Testis (tissue), 5 donors: ENCODE measurements at places on chromosomes 12 and 14. TPM values are rescaled to one million over a fixed set of nuclear protein-coding genes. Genes with fewer than 3 reads are reported as not detected.

The RNASE3 gene
- polyA plus RNA-seq: 1.4 TPM

The GLIPR1L1 gene
- 95.5 TPM for polyA plus RNA-seq

The SMCO3 gene
- polyA plus RNA-seq: 0.20 TPM

The ING4 gene
- polyA plus RNA-seq: 48.1 TPM

The SLC10A1 gene
- polyA plus RNA-seq: 0.30 TPM

The RNFT2 gene
- 11.7 TPM for polyA plus RNA-seq

The PLCZ1 gene
- 62.8 TPM for polyA plus RNA-seq

The DCN gene
- 1,453 TPM for polyA plus RNA-seq

The TAS2R31 gene
- polyA plus RNA-seq: not detected

The GRIN2B gene
- polyA plus RNA-seq: 3.2 TPM

The CCDC177 gene
- 0.63 TPM for polyA plus RNA-seq

The COL2A1 gene
- 2.8 TPM for polyA plus RNA-seq

The SLC6A12 gene
- polyA plus RNA-seq: 6.4 TPM

The AKAP5 gene
- 0.29 TPM for polyA plus RNA-seq

The NPFF gene
- polyA plus RNA-seq: not detected

The LRR1 gene
- polyA plus RNA-seq: 85.7 TPM

The KRT6A gene
- 1.5 TPM for polyA plus RNA-seq

The NAV3 gene
- polyA plus RNA-seq: 6.4 TPM

The FLVCR2 gene
- polyA plus RNA-seq: 49.6 TPM

The FAM186B gene
- 178 TPM for polyA plus RNA-seq

The TAS2R14 gene
- 0.96 TPM for polyA plus RNA-seq

The SCNN1A gene
- 14.6 TPM for polyA plus RNA-seq

The DENND5B gene
- 34.7 TPM for polyA plus RNA-seq

The G2E3 gene
- polyA plus RNA-seq: 53.2 TPM

The NOVA1 gene
- 15.5 TPM for polyA plus RNA-seq

The KRT78 gene
- 0.99 TPM for polyA plus RNA-seq

The NKX2-1 gene
- not detected for polyA plus RNA-seq

The SIX1 gene
- 3.0 TPM for polyA plus RNA-seq

The MIP gene
- 1.1 TPM for polyA plus RNA-seq
